Right ventricle myocardium inferior (tissue), 1 donor: ENCODE measurements at places on chromosomes 2 and 18. TPM values are rescaled to one million over a fixed set of nuclear protein-coding genes. Genes with fewer than 3 reads are reported as not detected.

DNA sequence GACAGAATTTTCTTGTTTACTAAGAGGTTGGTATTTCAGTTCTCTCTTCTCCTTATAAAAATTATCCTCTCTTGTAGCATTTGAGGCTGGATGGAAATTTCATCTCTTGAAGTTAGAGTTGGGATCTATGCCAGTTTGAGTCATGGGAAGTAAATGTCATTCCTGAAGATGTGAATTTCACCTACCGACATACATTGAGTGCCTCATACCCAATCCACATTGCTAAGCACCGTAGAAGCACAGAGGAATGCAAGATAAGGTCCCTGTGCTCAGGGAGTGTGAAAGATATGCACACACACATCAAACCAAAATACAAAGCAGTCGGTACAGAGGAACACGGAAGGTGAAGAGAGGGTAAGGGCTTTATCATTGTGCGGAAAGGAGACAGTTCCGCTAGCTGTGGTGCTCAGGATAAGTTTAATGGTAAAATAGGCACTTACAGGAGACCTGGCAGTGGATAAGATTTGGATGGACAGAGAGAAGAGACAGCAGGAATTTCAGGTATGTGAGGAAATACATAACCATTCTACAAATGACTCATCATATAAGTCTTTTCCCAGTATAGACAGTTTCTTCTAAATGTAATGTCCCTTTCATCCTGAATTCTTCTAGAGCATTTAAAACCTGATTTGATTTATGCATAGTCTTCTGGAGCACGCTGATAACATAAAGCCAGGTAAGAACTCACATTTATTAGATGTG, 205.3 kb upstream of the ST6GAL2 start:
- DNase-seq = no peak

- DNase-seq = no peak
Measured at GRCh38 chr2:213545481-213545880, 261.2 kb downstream of the SPAG16 start.

GRCh38 chr18:7945882-7946281, 378.8 kb downstream of the PTPRM start:
- no peak for DNase-seq

DNA sequence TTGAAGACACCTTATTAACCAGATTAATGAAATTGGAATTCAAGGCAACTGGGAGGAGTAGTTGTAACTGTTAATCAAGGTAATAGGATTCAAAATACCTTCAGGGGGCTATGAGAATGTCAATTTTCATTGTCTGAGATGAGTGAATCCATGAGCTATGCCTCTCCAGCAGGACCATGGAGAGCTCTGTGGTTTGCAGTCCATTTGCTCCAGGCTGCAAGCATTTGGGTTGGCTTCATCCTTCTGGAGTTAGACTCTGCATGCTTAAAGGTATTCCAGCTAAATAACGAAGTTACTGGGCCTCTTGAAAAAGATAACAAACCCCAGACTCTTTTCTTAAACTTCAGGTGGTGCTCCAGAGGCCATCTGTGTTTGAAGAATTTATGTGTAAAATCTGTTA, 207.1 kb upstream of the SLC8A1 start:
- DNase-seq = no peak

DNA sequence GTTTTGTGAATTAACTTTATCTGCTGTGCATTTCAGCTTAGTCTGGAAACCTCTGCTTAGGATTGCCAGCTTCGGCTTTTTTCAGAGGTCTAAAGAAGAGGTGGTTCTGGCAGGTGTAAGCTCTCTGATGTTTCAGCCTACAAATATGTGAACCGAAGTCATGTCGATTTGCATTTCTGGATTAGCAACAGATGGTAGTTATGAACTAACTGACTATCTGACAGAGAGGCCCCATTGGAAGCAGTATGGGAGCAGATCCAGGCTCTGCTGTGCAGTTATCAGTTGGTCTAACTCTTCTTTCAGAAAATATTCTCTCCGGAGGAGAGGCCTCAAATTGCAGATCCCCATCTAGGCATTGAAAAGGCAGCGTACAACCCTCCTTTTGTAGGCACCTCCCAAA, 32.7 kb upstream of the SPRED2 start:
- DNase-seq = no peak

GRCh38 chr2:9613291-9613690, 17.5 kb downstream of the YWHAQ start:
- DNase-seq = no peak

DNA sequence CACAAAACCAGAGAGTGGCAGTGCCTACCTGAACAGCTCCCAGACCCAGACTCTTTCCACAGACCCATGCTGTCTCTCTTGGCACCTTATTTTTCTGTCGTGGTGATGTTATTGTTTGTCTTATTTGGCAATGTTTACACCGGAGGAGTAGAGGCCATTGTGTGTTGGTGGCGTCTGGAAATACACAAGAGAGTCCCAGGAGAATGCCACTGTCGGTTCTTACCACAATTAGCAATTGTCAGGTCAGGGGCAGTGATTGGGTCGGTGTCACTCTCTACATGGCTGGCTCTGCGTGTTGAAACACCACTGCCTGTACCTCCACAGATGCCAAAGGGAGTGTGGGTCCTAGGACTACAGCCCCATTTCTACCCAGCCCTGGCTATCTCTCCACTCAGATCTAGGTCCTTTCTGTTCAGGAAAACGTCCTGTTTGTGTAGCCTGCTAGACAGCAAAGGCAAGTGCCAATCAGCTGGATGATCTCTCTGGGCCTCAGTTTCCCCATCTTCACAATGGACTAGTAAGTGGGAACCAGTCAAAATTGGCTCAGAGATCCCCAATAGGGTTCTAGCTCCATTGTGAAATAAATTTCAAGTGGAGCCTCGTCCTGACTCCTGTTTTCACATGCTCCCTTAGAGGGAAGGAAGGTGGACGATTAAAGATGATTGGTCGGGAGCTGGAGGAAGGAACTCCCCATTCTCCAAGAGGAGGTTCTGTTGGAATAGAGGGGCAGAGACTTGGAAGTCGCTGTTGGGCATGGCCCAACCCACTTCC, 17.0 kb downstream of the EPAS1 start:
- no peak for DNase-seq

DNA sequence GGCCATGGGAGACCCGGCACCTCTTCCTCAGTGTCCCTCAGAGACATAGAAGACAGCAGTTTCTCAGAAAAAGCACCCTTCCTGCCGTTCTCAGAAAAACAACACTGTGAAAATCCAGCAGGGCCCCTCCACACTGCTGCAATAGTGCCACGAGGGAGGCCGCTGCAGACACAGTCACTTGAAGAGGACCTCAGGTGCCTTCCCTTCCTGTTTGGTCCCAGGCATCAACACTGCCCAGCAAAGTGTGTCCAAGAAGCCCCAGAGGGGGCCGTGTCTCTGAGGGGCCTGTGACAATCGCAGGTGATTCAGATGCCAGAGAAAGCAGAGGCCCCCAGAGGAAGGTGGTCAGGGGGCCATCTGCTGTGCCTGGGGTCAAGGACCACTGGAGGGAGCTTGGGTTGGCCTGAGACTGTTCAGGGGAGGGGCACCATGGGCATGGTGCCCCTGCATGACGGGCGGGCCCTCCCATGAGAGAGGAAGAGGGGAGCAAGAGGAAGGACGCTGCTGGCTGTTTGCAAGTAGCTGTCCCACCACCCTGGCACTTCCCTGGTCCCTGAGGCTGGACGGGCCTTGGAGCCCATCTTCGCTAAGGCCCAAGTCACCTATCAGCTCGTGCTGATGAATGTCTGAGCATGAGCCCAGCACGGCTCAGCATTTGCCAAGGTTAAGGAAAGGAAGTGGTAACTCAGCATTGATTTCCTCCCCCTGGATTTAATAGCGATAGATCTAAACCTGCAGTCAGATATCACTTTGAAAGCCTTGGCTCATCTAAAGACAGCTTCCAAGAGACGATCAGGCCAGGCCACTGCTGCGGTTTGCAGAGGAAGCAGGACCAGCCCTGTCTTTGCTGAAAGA, 9.1 kb downstream of the TWIST2 start:
- DNase-seq = peak; percentile 26

DNA sequence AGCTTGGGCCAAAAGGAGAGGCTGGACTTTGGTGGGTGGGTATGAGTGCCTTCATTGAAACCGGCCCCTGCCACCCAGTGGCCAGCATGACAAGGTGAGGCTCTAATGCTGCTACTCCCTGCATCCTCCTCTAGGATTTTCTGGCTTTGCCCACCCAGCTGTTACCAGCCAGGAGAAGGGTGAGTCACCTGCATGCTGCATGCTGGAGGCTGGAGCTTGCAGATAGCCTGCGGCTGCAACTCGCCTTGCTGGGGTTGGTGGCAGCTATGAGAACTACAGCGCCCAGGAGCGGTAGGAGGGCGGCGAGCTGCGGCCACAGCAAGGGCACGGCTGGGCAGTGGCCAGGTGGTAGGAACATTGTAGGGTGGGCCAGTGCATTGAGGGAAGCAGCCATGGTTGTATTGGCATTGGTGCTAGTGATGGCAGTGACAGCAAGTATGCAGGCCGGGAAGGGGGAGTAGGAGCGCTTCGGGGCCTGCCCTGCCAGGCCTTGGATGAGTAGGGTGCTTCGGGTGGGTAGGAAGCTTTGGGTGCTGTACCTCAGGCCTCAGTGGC, 75.4 kb upstream of the SLC35G4 start:
- no peak for DNase-seq

EVX2 gene
- total RNA-seq = not detected

OR6B2 gene
- total RNA-seq = not detected

PARD6G gene
- 2.1 TPM for total RNA-seq
